Umbilical cord (tissue), 2 donors: ENCODE measurements at places on chromosomes 4 and X.

- DNase-seq = peak; percentile 23
Observed at GRCh38 chrX:25737540-25737939, 400.6 kb upstream of the MAGEB18 start.

GRCh38 chrX:12985331-12985730, 10.4 kb downstream of the TMSB4X start:
- no peak for DNase-seq

- DNase-seq = no peak
Observed at GRCh38 chr4:189979196-189980047, 38.8 kb downstream of the FRG1 start.

DNA sequence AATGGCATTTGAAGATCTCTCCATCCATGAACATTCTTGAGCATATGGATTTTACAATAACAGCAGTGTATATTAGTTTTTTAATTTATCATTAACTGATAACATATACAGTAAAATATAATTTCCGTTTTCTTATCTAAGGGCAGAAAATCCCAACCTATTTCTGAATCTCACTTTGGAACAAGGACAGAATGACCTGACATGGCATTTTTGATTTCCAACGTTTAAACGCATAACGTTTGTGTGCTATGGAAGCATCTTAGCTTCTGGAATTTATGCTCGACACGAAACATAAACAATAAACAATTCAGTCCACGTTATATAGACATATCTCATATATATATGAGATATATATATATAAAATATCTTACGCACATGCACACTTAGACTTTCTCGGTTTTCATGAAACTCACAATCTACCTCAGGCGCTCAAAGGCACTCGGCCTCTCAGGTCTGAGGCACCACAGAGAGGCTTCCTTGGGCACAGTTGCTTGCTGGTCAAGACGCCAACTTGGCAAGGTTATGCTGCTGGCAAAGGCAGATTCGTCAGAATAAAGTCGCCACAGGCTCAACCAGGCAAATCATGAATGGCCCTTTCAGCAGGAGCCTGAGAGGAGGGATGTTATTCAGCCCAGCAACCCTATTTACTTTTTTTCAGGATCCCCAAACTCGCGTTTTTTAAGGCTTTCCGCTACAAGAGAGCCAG, 1.0 kb upstream of the UGT8 start:
- no peak for DNase-seq

DNA sequence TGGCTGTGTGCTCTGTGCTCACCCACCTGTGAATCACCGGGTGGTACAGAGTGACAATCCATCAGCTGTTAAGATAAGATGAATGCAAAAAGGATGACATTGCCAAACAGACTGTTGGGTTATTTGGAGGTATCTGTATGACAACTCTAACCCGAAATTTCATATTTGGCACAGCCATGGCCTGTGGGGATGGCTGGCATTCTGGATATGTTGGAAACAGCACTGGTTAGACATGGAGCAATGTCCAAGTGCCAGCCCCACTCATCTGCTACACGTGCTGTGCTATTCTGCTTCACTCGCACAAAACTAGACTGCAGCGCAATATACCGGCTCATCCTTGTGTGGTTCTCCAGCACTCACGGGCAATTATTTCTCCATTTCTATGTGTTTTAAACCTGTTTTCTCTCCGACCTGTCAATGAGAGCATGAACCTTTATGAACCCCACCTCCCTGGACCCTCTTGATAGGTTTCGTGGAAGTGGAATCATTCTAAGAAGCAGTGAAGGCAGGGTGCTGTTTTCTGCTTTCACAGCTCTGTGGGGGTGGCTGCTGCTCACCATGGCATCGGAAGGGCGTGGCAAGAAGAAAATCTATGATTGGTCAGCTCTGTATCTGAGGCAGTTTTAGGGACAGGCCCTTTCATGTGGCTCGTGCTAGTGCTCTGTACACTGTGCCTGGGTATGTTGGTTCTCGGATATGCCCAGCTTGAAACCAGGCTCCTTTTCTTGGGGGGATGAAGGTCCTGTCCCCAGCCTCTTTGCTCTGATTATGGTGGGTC, 94.9 kb downstream of the ENPP6 start:
- DNase-seq = no peak

GRCh38 chrX:37786624-37787422, 7.0 kb downstream of the CYBB start:
- DNase-seq = no peak

DNA sequence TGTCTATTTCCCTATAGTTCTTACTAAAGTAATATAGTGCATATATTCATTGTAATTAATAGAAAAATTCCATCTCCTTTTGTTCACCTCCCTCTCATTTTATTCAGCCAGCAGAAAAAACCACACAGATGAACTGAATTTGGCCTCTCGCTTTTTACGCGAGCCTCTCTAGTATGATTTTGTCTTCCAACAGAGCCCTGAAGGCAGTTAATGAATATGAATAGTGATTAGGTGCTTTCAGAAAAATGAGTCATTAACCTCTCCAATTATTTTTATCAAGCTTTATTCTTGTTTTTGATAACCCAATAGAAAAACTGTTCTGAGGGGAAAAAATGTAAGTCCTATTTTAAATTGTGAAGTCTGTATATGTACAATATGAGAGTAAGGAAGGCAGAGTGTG, 74.1 kb downstream of the ZAR1 start:
- DNase-seq = no peak
